ENCODE measurements at places on chromosomes 4 and X.

- no peak for DNase-seq
Measured at GRCh38 chr4:129223945-129224344, 128.0 kb downstream of the C4orf33 start.

GRCh38 chr4:107046261-107046660 is 10.1 kb upstream of the DKK2 start:
- DNase-seq, result no peak

DNA sequence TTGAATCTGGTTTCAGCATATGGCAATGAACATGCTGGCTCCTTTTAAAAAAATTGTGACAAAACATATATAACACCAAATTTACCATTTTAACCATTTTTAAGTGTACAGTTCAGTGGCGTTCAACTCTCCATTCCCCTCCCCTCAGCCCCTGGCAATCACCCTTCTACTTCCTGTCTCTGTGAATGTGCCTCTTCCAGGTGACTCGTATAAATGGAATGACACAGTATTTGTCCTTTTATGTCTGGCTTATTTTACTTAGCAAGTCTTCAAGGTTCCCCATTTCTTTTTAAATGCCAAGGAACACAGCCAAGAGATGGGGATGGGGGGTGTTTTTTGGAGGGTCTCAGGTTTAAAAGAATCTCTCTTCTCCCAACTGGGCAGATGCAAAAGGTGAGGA is 35.4 kb upstream of the BCLAF3 start:
- no peak for DNase-seq

DNA sequence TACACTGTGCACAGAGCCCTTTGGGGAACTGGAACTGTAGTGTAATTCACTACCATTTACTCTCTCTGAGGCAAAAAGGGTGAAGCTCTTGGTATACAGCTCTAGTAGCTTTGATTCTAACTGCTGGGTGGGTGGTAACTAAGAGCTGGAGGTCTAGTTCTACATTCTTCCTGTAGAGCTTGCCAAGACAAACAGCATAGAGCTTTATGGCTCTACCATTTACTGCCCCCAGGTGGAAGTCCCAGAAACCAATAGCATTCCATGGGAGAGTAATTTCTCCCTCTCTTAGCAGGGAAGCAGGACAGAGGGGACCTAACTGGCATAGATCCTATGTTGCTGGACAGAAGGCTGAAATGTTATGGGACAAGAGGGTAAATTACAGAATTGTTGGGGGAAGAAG is 26.7 kb downstream of the HDAC8 start:
- no peak for DNase-seq

GRCh38 chrX:8684201-8684965 is 47.6 kb downstream of the ANOS1 start:
- no peak for DNase-seq

- no peak for DNase-seq
Measured at GRCh38 chr4:134668237-134668636, 466.6 kb upstream of the PABPC4L start.

DNA sequence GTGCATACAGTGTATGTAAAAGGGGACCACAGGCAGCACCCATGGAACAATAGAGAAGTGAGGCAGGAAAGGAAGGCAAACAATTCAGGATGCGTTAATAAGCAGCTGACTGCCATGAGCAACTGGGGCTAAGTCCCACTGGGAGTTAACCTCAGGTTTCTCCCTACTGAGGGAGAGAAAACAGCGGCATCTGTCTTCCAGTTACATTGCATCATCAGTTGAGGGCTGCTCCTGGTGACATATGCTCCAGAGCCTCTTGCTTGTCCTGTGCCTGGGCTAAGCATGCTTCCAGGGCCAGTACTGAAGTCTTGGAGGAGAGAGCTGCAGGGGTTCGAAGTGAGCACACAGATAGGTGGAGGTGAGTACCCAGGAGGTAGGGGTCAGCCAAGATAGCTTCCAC is 24.3 kb downstream of the RAI2 start:
- DNase-seq, result no peak

GRCh38 chr4:142354041-142354440 is 492.1 kb downstream of the INPP4B start:
- DNase-seq, result no peak

DNA sequence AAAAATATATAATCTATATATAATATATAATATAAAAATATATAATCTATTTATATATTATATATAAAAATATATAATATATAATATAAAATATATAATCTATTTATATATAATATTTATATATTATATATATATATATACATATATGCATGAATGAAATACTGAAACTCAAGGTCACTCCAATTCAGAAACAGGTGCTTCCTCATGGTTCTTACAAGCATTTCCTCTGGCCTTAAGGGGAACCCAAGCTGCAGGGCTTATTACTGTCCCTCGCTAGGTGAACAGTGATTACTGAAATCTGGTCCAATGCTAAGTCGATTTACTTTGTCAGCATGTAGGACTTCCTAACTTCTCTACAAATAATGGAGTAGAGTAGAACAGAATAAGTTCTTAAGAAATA is 174.3 kb downstream of the GPM6A start:
- DNase-seq, result no peak

GRCh38 chrX:96436105-96436504 is 248.5 kb upstream of the DIAPH2 start:
- DNase-seq, result no peak

GRCh38 chr4:78645853-78646757 is 94.5 kb downstream of the ANXA3 start:
- no peak for DNase-seq

GRCh38 chr4:24330172-24330571 is 254.2 kb downstream of the DHX15 start:
- DNase-seq, result no peak

DNA sequence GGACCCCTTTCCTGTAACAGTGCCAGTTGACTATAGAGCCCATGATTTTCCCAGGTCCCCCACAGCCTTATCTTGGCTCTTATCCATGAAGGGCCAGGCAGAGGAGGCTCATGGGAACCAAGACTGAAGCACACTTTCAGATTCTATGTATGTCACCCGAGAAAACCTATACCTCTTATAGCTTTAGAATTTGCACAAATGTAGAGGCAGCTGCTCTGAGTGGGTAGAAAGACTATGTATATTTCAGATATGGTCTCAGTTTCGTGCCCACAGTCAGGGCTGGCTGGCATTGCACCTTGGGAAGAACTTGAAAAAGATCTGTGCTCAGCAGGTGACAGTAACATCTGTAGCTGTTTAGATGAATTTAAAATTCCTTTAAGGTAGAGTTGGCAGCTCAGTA is 8.3 kb upstream of the LNX1 start:
- no peak for DNase-seq

DNA sequence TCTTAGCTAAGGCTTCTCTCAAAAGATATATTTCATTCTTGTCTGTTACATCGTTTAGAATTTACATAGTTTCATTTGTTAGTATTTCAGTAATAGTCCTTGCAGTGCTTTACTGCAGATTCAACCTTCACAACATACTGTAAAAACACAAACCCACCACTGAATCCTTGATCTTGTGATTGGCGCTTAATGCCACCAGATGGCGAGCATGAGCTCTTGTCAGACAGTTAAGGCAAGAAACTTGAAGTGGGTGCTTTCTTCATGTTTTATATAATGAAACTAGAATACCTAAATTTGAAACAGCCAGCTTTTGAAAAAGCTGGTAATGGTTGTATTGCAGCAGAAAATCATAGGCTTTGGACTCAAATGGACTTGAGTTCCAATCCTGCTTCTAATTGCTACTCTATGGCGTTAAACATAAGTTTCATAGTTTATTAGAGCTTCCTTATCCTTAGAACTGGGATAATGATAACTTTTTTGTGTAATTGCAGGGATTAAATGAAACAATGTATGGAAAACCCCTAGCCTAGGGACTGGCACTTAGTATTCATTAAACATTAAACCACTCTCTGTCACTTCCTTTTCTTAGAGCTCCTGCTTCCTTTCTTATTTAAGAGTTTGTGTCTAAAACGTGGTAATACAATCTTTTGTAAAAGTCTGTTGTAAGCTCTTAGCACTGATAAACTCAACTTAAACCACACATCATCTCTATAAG is 95.1 kb downstream of the USP9X start:
- peak; percentile 50 for DNase-seq

GRCh38 chr4:112210777-112211176 is 20.8 kb upstream of the AP1AR start:
- no peak for DNase-seq

DNA sequence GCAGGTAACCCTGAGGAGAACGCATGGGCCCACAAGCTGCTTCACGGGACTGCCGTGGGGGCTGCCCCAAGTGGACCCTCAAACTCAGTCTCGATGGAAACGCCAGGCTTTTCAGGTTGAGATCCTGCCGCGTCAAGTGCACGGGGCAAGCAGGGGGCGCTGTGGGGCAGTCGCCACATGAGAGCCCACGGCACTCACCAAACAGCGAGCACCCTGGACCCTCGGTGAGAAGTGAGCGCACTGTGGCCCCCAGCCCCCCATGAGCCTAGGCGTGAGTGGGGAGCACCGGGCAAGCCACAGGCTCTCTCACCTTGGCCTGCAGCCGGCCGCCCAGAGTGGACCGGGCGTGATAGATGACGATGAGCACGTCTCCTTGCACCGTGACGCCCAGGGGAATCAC is 50.9 kb upstream of the CPLX1 start:
- no peak for DNase-seq

DNA sequence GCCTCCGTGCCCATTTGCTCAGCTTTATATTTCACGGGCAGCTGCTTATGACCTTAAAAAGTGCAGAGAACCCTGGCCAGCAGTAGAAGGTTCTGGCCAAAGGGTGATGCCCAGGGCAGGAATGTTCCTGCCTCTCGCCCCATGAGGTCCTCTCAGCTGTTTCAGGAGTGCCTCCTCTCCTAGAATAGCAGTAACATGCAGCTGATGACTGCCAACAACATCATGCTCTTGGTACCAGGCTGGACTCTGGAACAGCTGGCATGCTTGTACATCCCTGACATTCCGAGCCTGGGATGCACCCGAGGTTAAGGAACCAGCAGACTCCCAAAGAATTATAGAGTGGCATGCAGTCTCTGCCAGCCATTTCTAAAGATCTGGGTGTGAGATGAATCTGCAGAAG is 11.7 kb upstream of the TENM3 start:
- no peak for DNase-seq

Data from GM13976 (cell line).